ENCODE measurements at places on chromosomes 5 and 9.

DNA sequence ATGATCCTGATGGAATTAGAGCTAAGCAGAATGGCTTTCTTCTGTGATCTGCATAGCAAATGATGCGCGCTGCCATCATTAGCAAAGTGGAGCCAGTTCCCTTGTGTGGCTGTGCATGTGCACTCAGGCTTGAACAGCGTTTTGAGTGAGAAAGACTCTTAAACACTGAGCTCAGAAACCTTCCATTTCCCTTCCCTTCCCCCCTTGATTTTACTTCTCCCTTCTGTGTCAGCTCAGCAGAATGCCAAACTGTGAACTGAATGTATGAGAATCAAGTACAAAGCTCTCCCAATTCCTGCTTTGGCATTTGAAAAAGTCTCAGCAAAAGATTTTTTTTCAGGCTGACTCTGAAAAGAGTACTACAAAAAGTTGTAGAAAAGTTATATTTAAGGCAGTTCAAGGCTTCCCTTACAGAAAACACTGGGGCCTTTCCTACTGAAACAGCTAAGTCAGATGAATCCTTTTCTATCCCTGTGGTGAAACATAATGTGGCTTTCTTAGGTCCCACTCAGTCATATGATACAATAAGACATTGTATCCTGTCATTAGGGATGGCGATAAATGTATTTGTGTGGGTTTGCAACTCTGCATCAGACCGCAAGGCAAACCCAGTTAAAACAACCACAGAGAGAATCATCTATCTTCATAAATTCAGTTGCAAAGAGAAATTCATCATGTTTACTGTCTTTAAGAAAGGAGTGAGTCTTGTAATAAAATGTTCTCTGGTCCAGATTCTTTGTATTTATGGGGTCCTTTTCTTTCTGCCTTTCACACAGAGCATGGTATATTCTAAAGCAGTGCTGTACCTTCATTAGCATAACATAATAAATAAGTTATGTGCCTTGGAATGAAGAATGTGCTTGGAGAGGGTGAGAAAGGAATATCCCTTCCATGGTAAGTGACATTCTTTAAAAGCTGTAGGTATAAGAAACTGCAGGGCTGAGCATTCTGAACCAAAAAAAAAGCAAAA lies 222.6 kb downstream of the CAAP1 start:
- DNase-seq: no peak

DNA sequence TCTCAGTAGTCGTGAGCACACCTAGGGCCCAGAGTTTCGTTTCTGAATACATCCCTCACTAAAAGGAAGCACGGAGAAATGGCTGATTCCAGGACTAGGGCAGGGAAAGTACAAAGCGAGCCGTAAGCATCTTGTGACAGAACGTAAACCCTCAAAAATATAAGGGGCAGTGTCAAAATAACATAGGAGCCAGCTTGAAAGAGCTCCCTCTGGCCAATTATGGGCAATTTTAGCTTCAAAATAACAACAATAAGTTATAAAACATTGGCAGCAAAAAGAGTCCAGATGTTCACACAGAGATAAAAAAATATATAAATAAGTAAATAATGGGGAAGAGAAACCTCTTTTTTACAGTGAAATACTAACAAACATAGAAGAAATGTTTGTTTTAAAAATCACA lies 18.5 kb upstream of the GLIS3 start:
- no peak for DNase-seq

DNA sequence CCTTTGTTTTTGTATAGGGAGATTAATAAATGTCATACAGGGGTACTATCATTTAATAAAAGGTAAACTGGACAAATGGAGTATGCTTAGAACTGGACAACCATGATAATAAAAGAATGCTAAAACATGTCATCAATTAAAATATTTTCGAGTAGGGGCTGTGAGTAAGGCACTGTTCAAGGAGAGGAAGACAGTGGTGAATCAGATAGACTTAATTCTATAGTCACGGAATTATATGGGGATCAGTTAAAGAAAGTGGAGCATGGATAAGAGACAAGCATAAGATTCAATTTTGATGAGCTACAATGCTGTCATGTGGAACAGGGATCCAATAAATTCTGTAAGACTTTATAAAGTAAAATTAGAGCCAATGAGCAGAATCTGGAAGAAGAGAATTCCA lies 104.5 kb downstream of the HMHB1 start:
- DNase-seq: no peak

DNA sequence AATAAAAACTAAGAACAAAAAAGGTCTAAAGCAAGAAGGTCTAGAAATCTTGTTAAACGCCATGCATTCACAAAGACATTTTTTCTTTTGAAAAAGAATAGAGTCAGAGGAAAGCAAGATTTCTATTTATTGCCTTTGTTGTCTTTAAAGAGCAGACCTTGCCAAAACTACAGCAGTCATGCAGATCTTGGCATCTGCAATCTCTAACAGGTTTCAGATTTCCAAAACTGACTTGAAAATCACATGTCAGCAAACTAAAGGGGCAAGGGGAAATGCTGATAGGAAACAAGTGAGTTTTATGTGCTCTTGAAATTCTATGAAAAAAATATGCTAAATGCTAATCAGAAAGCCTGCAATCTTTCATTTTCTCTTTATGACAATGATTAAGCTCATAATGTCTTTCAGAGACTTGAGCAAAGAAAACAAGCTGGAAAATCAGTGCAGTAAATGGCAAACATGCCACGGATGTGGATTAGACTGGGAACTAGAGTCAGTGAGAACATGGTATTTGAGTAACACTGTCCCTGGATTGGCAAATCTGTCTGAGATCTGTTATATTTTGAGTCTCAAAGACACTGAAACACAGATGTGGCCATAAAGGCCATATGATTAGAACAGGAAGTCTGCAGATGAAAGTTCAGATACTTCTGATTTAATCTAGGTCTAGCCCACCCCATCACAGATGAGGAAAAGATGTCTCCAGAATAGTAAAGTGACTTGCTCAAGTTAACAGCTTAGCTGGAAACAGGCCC lies 361.4 kb upstream of the RPS23 start:
- DNase-seq: no peak

DNA sequence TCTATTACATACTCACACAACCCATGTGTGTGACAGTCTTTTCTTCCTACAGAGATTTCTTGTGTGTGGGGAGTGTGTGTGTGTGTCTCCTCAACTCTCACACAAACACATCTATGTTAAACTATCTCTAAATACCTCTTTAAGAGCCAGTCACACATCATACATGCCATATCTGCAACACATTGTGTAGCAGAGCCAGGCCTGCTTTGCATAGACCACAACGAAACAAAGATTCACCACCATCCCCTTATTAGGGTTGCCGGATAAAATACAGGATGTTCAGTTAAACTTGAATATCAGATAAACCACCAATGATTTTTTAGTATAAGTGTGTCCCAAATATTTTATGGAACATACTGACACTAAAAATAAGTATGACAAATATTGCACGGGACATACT lies 2.3 kb downstream of the FAM170A start:
- DNase-seq: no peak

- DNase-seq: no peak
Observed at GRCh38 chr9:78695519-78695918, 398.6 kb downstream of the PSAT1 start.

- DNase-seq: no peak
Observed at GRCh38 chr9:127426756-127427155, 2.6 kb downstream of the ZNF79 start.

GRCh38 chr9:115514454-115514853 lies 396.5 kb upstream of the TNC start:
- no peak for DNase-seq

DNA sequence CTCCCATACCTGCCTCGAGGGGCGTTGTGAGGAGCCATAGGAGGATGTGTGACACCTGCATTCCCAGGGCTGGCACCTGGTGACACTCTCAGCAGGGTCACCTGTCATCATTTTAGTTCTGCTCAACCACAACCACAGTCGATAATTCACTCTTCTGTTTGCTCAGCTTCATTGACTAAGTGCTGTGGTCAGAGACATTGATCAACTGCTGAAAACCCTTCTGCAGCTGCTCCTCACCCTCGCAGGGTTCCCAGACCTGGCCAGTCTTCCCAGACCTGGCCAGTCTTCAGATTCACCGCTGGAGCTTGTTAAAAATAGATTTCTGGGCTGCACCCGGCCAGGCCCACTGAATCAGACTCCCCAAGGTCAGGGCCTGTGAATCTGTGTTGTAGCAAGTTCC lies 92.8 kb downstream of the MVB12B start:
- no peak for DNase-seq

Data from activated CD8-positive, alpha-beta memory T cell treated with anti-CD3 and anti-CD28 coated beads for 48 hours (primary cell).